Kidney (tissue), 22 donors: ENCODE measurements at places on chromosomes 3 and 15. TPM values are rescaled to one million over a fixed set of nuclear protein-coding genes. Genes with fewer than 3 reads are reported as not detected.

Gene ATP8B4
- 12.5 TPM for total RNA-seq

DNA sequence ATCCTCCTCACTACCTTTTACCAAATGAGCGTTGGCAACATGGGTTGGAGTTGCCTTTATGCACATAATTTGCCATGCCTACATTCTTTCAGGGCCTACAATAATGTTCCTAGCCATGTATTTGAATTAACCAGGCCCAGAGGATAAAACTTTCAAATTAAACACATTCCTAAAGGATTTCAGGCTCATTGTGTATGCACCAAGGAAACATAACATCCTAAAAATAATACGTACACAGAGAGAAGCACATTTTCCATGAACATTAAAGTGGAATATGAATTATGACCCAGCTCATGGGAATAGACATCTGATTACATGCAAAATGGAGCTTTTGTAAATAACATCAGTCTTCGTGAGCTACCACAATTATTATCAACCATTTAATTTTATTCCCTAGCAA, 203.3 kb downstream of the RORA start:
- no peak for DNase-seq

DNA sequence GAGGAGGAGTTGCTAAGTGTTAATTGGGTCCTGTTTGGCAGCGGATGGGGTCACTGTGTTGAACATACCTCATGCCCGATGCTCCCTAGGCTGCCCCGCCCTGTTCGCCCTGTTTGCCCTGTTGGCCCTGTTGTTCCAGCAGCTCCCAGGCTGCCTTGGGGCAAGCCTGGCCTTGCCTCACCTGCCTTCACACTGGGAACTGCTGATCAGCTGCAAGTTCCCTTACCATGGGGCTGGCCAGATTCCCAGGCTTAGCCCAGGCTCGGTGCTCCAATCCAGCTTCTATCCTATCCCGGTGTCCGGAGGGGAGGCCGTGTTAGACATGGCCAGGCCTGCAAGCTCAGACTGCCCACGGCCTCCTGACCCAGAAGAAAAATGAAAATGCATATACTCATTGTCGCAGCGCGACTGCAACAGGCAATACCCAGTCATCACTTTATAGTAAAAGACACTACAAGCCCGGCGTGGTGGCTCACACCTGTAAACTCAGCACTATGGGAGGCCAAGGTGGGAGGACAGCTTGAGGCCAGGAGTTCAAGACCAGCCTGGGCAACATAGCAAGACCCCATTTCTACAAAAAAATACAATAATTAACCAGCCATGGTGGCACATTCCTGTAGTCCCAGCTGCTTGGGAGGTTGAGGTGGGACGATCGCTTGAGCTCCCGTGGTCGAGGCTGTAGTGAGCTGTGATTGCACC, 42.9 kb upstream of the ZNF710 start:
- peak; percentile 39 for DNase-seq

DNA sequence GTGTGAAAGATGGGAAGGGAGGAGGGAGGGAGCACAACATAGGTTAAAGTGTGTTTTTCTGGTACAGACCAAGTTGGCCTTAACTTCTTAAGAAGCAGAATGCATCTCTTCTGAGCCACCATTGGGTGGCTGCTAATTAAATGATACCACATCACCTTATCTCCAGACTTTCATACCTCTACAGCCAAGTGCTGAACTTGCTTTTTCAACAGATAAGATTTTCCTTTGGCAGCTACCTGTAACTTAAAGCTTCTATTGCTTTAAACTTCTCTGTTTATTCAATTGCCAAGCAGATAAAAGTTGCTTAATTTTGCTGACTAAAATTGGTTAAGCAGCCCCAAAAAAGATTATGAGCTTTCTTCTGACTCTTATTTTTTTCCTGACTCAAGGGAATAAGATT, 292.4 kb upstream of the SGO1 start:
- DNase-seq, result no peak

Gene CASR
- total RNA-seq, result 72.8 TPM

- no peak for DNase-seq
Observed at GRCh38 chr3:98906230-98906629, 4.7 kb upstream of the DCBLD2 start.

DNA sequence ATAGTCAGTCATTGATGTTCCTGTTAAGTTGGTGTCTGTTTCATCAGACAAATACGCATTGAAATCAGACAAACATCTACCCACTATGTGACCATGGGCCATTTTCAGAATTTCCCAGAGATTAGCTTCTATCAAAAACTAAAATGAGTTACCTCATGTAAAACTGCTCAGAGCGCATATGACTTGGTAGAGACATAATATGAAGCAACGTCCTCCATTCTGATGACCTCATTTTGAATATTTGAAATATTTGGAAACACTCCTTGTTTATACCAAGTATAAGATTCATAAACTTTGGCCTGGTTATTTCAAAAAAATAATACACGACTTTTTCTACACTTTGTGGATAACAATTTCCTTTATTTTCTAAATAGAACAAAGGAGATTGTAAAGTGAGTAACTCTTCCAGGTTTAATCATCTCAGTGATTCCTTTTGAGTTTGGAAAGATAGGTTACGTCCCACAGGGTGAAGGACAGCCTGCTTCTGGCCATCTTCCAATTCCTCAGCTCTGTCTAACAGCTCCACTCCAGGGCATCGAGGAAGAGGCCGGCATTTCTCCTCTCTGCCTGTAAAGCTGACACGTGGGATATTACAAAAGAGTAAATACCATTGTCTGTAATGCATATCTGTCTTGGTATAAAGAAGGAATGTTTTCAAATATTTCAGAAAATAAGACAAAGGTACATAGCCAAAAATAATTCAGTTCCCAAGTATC, 122.6 kb downstream of the CADM2 start:
- no peak for DNase-seq

DNA sequence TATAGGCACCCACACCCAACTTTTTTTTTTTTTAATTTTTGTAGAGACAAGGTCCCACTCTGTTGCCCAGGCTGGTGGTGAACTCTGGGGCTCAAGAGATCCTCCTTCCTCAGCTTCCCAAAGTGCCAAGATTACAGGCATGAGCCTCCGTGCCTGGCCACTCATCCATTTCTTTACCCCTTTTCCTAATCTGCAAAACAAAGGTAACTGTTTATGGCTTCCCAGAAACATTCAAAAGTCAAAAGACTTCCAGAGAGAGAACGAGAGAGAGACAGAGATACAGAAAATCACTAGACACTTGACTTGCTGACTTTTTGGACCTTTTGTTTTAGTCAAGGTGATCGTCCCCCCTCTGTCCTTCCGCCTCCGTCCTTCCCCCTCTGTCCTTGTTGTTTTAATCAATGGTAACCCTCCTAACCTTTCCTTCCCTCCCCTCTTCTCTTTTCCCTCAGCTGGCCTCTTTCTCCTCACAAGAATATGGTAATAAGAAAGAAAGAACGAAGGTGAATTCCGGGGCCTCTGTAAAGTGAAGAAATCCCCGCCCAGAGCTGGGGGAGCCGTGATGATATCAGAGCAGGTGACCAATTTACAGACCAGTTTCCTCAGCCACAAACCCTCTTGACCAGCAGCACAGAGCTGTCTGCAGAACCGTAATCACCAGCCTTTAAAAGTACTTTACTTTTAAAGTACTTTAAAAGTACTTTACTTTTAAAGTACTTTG, 21.9 kb downstream of the KLHL6 start:
- no peak for DNase-seq

DNA sequence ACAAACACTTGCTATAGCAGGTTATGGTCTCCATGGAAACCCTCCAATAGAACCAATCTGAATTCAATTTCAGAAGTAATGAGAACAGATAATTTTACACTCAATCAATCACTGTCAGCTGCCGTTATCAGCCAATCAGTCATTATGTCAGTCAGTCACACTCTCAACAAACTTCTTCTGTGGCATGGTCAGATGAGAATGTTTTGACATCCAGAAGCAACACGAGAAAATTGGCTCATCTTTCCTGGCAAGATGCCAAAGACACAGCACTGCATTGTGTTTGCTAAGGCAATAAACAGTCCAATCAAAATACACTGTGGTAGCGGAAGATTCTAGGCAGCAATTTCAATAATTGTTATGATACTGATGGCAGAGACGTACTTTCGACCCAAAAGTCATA, 190.7 kb downstream of the RORA start:
- DNase-seq, result no peak

DNA sequence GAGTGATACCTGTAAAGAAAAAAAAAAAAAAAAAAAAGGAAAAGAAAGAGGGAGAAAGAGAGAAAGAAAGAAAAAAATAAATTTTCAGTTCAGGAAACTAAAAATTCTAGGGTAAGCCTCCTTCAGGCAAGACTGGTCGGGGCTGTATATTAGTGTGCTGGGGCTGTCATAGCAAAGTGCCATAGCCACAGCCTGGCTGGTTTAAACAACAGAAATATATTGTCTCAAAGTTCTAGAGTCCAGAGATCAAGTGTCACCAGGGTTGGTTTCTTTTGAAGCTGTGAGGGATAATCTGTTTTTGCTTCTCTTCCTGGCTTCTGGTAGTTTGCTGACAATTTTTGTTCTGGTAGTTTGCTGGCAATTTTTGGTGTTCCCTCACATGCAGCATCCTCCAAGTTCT, 48.4 kb upstream of the SLC25A26 start:
- no peak for DNase-seq

Gene GORASP1
- 70.9 TPM for total RNA-seq

- no peak for DNase-seq
Observed at GRCh38 chr15:39312984-39313383, 267.9 kb upstream of the THBS1 start.

GRCh38 chr3:64988188-64988587, 300.4 kb upstream of the ADAMTS9 start:
- no peak for DNase-seq

DNA sequence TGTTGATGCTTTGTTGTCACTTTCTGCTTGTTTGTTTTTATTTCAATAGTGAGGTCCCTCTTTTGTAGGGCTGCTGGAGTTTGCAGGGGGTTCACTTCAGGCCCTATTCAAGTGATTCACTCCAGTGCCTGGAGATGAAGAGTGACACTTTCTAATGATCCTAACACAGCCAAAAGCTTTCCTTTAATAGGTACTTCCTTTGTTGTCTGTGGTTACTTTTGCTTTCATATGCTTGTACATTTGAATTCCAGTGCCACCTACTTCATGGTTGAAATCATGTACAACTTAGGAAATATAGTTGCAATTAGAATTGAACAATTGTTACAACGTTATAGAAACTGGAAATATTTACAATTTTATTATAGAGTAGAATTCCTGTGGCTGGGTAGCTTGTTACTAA, 466.8 kb upstream of the EPHA3 start:
- DNase-seq, result no peak

- DNase-seq, result peak; percentile 81
Observed at GRCh38 chr3:128488636-128488990, 4.4 kb downstream of the GATA2 start.

DNA sequence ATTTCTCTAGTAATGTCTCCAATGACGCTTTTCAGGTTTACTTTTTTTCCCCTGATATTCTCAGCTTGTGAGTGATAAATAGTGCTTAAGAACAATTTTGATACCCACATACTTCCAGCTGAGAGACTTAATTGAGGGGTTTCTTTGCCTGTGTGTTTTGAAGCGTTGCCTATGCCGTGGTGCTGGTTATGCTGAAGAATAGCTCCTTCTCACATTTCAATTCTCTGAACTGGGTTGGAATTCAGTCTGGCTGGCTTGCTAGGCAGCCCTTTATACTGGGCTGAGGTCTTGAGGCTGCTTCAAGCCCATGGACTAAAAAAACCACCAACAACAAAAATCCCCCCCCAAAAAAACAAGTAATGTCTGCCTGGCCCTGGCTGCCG, 87.4 kb downstream of the CHST2 start:
- no peak for DNase-seq

Gene CACNA2D2
- 3.6 TPM for total RNA-seq

Gene CAV3
- total RNA-seq, result not detected

Gene COL6A6
- total RNA-seq, result 0.25 TPM

Gene EPHA6
- total RNA-seq, result 0.66 TPM

- DNase-seq, result no peak
Observed at GRCh38 chr15:39317225-39317624, 263.7 kb upstream of the THBS1 start.

- no peak for DNase-seq
Observed at GRCh38 chr3:151770956-151771355, 37.2 kb downstream of the AADACL2 start.

Gene ADPGK
- 42.5 TPM for total RNA-seq

DNA sequence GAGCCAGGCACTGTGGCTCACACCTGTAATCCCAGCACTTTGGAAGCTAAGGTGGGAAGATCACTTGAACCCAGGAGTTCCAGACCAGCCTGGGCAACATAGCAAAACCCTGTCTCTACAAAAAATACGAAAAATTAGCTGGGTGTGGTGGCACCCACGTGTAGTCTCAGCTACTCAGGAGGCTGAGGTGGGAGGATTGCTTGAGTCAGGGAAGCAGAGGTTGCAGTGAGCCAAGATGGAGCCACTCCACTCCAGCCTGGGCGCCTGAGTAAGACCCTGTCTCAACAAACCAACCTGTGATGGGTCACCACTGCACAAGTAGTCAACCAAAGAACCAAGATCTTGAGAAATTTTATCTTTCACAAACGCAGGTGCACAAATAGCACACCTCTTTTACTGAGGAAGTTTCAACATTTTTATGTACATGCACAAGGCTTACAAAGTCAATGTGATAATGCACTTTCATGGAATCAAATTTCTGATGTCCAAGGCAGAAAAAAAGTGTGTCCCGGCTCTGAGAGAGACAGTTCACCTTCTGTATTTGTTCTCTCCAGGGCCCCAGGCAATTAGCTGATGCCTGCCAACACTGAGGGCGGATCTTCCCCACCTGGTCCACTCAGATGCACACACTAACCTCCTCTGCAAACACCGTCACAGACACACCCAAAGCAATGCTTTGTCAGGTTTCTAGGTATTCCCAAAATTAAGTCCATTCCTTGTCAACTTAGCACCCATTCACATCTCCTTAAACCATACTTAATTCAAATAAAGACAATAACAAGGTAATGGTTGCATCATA, 12.4 kb downstream of the ACAA1 start:
- no peak for DNase-seq

DNA sequence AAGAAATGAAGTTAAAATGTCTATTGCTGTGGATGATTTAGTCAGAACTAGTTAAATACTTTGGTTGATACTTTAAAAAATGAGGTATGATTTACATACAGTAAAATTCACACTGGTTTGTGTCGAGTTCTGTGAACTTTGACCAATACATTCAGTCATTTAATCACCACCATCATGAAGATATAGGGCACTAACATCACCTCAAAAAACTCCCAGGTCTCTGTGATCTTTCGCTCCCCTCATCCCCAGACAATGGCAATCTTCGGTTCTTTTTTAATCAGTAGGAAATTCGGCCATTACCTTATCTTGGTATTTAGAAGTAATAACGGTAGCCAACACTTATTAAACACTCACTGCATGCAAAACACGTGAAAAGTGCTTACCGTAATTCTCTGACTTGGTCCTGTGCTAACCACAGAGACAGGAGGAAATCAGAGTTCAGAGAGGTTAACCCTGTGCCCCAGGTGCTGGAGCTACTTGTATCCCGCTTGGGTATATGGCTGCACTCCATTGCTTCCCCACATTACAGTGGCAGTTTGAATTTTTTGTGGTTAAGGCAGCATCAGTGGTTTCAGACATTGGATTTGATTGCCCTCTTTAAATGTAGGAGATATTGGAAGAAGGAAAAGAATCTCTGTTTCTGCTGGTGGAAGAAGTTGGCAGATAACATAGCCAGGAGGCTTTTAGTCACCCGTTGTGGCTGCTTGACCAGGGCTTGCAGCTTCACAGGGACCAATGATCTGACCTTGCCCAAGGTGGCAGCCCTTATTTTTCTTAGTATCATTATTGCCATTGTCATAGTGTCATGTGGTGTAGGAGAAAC, 4.2 kb downstream of the PLCL2 start:
- no peak for DNase-seq
